HepG2 (cell line): ENCODE measurements at places on chromosomes 7 and 10.

DNA sequence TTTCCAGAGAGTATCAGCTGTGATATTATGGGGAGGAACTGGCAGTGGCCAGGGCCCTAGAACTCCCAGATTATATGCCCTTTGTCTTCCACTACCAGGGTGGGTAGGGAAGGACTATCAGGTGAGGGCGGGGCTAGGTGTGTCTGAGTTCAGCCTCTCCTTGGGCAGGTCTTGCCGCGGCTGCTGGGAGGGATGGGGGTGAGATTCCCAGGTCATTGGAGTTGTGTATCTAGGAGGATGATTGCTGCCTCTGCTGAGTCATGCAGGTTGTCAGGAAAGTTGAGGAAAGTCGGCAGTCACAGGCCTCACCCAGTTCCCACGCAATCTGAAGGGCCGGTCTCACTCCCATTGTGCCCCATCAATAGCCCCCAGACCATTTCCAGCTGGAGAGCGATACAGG lies 185.2 kb downstream of the DKK1 start:
- no peak for DNase-seq

DNA sequence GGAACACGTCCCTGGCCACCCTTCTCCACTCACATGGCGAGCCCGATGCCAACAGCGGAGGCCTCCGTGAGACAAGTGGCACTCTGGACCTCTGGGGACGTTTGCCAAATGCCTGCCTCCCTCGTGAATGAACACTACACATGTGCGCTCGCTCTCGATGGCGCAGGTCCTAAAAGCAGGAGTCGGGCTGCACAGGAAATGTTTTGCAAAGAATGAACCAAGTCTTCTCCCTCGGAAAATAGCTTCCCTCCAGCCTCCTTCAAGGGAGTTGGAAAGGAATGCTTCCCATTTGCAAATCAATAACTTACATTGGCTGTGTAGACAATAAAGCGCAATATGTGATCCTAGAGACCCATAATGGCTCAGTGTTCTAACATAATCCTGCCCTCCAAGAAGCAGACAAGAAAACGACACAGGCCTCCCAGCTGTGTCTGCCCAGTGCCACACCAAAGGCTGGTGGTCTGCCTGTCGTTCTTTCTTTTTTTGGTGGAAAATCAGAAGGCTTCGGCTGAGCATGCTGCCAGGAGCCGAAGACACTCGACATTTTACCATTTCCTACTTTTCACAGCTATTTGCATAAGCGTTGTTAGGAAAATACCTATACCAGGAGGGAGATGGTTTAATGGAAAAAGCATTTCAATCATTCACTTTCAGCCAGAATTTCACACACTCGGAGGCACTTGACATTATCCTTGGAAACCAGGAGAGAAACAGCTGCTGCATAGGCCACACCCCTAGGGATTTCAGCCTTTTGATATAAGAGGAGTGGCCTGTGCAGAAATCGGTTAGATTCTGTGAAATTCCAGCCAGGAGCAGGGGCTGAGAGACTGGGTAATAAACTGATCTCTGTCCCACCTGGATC lies 38.4 kb downstream of the ATXN7L1 start:
- DNase-seq: no peak

GRCh38 chr10:62048919-62049623 lies 147.6 kb downstream of the ARID5B start:
- peak; percentile 94 for DNase-seq

DNA sequence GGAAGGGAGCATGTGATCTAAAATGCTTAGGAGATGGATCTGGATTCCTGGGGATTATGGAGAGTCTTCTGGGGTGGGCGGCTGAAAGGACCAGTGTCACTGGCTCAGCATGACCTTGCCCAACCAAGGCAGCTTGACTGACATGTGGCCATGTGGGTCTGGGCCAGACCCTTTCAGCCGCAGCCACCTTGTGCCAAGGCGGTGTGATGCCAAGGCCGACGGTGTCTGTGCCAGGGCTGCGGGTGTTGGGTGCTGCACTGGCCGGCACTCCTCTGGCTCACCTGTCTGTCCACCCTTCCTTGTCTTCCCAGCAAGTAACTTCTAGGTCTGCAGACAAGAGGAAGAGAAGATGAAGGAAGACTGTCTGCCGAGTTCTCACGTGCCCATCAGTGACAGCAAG lies 8.8 kb downstream of the DEPP1 start:
- no peak for DNase-seq

DNA sequence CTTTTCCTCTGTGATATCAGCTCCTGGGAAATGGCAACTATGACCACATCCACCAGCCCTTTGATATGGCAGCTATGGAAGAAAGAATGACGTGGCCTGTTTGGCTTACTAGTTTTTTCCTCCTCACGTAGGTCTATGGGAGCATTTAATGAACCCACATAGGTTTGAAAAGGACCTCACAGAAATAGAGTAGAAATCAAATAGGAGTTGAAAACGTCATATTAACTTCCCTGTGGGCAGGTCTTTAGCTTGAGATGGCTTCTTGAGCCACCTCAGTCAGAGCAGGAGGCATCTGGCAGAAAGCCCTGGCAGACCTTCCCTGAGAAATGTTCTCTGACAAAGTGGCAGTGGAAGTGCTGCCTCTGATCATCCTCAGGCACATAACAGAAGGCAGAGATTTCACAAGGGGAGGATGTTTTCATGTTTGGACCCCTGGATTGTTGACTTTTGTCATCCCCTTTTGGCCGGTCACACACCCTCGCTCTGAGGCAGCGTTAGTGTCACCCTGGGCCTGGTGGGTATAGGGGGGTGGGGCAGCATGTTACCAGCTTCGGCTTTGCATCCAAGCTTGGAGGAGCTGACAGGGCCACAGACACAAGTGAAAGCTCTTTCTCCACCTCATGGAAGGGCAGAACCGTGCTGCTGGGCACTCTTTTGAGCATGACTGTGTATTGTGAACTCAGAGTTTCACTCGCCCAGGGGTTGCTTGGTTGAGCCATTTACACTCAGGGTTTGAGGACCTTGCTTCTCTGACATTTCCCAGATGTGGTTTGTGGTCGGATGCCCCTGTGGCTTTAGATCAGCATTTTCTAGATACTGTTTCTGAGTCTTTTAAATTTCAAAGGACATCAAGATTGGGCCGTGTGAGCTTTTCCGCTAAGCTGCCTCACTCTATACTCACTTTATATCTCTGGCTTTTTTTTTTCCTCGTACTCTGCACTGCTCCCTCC lies 184.2 kb downstream of the STK31 start:
- DNase-seq: no peak

GRCh38 chr7:22202141-22202540 lies 154.8 kb downstream of the RAPGEF5 start:
- DNase-seq: no peak

- DNase-seq: peak; percentile 79
Measured at GRCh38 chr10:91901784-91902677, 7.3 kb downstream of the FGFBP3 start.

GRCh38 chr7:55185321-55185802 lies 166.5 kb downstream of the EGFR start:
- no peak for DNase-seq

- DNase-seq: no peak
Measured at GRCh38 chr7:143250822-143251221, 12.4 kb upstream of the GSTK1 start.

DNA sequence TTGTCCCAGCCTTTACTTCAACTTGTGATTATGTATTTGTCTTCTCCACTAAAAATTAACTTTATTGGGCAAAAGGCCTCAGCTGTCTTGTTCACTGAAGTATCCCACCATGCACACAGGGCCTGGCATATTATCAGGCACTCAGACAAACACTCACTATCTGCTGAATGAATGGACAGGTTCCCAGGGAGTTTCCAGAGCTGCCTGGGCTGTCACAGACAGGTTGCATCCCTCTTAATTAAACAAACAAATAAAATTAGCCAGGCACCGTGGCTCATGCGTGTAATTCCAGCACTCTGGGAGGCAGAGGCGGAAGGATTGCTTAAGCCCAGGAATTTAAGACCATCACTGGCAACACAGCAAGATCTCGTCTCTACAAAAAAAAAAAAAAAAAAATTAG lies 1.5 kb upstream of the TSPAN14 start:
- DNase-seq: no peak

- DNase-seq: no peak
Measured at GRCh38 chr7:69426705-69427104, 171.6 kb upstream of the AUTS2 start.

GRCh38 chr10:14611968-14612693 lies 162.6 kb downstream of the FAM107B start:
- peak; percentile 55 for DNase-seq

DNA sequence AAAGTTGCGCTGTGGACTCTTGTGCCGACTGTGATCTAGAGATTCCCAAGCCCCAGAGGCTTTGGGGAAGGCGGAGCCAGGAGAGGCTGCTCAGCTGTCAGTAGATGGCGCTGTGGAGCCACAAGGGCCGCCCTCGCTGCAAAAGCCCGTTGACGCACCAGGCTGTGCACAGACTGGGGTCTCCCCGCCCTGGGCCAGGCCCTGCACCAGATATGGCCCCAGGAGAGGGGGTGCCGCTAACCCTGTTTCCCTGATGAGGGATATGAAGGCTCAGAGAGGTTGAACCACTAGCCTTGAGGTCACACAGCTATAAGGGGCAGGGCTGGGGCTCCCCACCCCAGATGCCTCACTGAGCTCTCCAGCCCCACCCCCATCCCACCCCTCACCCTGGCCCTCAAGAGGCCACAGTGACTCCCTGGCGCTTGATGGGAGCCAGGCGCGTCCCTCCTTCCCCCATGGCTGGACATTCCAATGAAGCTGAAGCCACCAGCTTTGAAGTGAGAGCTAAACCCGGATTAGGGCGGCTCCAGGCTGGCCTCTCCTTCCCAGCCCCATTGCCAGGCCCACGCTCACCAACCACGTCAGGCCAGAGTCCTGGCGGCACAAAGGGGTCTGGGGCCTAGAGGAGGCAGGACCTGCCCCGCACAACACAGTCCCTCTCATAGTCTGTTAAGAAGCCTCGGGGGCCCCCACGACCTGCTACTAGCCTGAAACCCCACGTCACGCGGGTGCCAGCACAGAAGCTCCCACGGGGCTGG lies 26.4 kb downstream of the MYL10 start:
- DNase-seq: peak; percentile 72

DNA sequence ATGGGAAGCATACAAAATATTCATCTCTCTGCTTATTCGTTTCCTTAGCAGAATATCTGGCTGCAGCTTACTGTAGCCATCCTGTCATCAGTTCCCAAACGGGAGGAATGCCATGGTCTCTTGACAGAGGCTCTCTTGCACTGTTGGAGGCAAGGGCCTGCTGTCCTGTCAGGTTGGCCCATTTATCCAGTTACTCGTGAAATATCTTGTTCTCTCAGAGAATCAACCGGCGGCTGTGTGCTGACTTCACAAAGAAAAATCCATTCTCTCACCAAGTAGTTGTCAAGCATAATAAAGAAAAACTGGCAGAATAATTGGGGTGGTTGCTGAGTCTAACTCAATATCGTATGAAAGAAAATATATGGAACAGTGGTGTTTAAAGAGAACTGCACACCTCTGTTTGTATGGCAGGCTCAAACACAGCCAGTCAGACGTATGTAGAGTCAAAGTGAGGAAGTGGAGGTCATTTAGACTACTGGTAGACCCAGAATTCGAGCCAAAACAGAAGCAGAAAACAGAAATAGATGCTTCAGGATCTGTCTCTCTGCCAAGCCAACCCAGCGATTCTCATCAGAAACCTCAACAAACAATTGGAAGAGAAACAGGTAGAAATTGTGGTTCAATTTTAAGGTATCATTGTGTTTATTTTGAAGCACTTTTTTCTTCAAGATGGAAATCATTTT lies 349.2 kb upstream of the PRKCQ start:
- no peak for DNase-seq

GRCh38 chr7:127337581-127337980 lies 54.9 kb downstream of the ZNF800 start:
- no peak for DNase-seq

DNA sequence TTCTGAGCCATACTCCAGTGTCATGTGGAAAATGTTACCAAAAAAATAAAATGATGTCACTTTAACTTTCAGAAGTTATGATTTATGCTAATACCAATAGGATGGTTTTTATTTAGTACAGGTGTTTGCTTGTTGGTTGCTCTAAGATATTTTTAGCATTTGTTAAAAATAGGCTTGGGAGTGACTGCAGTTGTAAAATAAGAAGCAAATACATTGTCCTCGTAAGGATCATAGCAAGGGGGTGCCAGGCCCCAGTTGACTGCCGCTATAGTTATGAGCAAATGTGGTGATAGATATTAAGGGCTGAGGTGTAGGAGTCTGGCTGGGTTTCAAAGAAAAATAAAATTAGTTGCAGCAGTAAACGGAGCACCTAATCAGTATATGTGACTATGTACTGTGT lies 354.4 kb upstream of the BMPER start:
- no peak for DNase-seq

- peak; percentile 5 for DNase-seq
Measured at GRCh38 chr10:106957823-106958588, 206.5 kb downstream of the SORCS1 start.

DNA sequence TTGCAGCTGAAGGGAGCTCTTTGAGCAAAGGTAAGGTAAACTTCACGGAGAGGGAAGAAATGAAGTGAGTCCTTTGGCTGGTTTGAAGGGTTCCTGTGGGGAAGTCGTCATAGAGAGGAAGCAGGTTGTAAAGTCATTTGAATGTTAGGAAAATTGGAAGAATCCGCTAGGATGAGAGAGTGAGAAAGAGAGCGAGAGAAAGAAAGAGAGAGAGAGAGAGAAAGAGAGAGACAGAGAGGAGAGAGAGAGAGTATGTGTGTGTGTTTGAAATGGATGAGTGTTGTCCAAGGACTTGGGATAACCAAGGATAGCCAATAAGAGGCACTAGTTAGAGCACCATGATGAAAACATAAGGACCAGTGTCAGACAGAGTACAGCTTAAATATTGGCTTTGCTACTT lies 43.1 kb downstream of the FEZF1 start:
- DNase-seq: no peak

DNA sequence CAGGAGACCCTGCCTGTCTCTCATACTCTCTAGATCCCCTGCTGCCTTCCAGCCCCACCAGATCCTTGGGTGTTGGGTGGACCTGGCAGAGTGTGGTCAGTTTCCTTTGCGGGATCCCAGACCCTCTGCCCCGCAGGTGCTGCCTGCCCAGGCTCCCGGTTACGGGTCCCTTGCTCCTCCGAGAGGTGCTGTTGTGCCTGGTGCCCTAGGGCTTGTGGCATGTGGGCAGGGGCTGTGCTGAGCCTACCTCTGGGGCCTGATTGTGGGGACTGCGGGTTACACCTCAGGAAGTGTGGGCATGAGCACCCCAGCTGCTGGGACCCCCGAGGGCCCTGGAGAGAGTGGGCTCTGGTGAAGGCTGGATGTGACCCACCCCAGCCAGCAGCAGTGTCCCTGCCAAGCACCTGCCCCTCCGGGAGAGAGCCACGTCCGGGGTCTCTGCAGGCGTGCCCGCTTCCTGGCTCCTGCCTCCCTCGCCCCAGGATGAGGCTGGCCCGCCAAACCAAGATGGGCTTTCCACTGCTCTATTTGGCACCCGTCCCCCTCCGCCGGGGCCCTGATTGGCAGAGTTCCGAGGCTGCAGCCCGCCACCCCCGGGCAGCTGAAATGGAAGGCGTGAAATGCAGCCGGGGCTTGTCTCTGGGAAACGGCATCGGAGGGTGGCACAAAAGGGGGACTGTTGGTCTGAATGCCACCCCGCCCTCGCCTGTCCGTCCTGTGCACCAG lies 17.0 kb downstream of the CLIP2 start:
- no peak for DNase-seq
